GM12878 (cell line): ENCODE measurements at places on chromosomes 3 and 15. TPM values are rescaled to one million over a fixed set of nuclear protein-coding genes. Genes with fewer than 3 reads are reported as not detected.

The ZDHHC19 gene
- not detected in 2 replicates for polyA plus RNA-seq

The EPHB1 gene
- polyA plus RNA-seq = 0.94 and 1.6 TPM in 2 replicates

DNA sequence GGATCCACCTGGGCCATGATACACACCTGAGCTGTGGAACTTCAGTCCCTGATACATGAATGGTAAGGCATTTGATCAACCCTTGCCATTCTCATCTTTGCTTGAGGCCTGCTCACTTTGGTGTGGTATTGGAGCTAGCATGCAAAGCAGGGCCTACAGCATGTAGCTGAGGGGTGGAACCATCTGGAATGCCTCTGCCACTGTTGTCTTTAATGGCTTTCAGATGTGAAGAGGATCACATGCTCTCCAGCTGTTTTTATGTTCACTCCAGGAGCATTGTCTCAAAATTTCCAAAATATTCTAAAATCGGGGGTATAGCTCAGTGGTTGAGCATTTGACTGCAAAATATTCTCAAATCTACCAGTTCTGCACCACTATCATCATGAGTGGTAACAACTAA, 64.4 kb upstream of the PHLDB2 start:
- H3K36me3 ChIP-seq = no peaks in the 10 kb centered on the region
- no peak overlapping the region for H3K4me3 ChIP-seq
- H3K4me1 ChIP-seq = no peaks in the 10 kb centered on the region
- H3K27me3 ChIP-seq = no peaks in the 10 kb centered on the region
- no peak overlapping the region for H3K27ac ChIP-seq

DNA sequence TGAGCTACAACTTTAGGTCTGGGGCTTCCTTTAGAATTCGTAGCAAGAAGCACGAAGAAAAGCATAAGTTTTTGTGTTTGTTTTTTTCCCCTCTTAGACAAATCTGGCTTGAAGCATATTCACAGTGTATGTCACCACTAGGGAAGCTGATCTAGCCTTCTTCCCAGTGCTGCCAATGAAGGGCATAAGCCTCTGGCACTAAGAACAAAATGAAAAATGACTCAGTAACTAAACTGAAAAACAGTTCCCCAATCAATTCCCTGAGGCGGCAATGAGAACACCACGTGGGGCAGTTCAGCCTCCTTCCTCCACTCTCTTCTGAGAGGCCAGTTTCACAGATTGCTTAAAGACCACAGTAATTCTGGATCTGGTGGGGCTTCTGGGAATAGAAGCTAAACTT, 338.1 kb downstream of the GAP43 start:
- H3K27ac ChIP-seq = no peak overlapping the region
- DNase-seq = no peak
- no peak overlapping the region for H3K4me3 ChIP-seq

- H3K4me1 ChIP-seq = no peaks in the 10 kb centered on the region; the same call in 1 of the 2 replicates
- no peak for DNase-seq
- no peak overlapping the region for H3K4me3 ChIP-seq
- H3K27ac ChIP-seq = no peak overlapping the region
- no peaks in the 10 kb centered on the region for H3K36me3 ChIP-seq
Observed at GRCh38 chr3:30672287-30672735, 65.9 kb downstream of the TGFBR2 start.

GRCh38 chr3:100708644-100708988, 678 bp upstream of the TFG start:
- H3K4me1 ChIP-seq = peaks cover 9% of the 10 kb centered on the region
- H3K27me3 ChIP-seq = no peaks in the 10 kb centered on the region
- no peak for DNase-seq
- H3K4me3 ChIP-seq = peak overlapping the region; percentile 62; the same call in 1 of the 2 replicates

- no peak for DNase-seq
- H3K4me3 ChIP-seq = peak overlapping the region; percentile 90
- H3K36me3 ChIP-seq = no peaks in the 10 kb centered on the region
- H3K4me1 ChIP-seq = no peaks in the 10 kb centered on the region
Observed at GRCh38 chr3:182795389-182795782, 2.1 kb downstream of the ATP11B start.
